CD8-positive, alpha-beta memory T cell (primary cell): ENCODE measurements at places on chromosomes 5 and 9.

GRCh38 chr9:20331095-20331685, 291.1 kb downstream of the MLLT3 start:
- DNase-seq = no peak

DNA sequence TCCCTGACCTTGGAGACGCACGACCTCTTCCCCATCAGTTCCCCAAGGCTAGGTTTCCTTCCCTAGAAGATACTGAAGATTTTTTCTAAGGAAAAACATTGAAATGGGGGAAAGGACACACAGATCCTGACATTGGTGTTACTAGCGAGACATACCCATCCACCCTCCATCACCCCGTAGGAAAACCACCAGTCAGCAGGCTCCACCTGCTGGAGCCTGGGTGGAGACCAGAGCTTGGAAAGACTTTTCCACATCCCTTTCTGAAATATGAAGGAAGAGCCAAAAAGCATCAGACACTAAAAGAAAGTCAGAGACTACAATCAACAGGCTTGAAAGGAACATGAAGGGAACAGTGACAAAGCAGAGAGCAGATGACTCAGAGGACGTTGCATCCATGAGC, 638.0 kb downstream of the IRX1 start:
- DNase-seq = no peak

DNA sequence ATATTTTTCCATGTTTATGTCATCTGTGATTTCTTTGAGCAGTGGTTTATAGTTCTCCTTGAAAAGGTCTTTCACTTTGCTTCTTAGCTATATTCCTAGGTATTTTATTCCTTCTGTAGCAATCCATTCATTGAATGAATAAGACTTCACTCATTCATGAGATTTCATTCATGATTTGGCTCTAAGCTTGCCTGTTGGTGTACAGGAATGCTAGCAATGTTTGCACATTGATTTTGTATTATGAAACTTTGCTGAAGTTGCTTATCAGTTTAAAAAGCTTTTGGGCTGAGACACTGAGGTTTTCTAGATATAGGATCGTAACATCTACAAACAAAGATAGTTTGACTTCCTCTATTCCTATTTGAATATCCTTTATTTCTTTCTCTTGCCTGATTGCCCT, 15.9 kb downstream of the RLN2 start:
- DNase-seq = no peak

GRCh38 chr5:56330806-56331205, 97.7 kb upstream of the ANKRD55 start:
- DNase-seq = no peak

GRCh38 chr9:88593537-88594185, 58.7 kb downstream of the NXNL2 start:
- DNase-seq = peak; percentile 21

DNA sequence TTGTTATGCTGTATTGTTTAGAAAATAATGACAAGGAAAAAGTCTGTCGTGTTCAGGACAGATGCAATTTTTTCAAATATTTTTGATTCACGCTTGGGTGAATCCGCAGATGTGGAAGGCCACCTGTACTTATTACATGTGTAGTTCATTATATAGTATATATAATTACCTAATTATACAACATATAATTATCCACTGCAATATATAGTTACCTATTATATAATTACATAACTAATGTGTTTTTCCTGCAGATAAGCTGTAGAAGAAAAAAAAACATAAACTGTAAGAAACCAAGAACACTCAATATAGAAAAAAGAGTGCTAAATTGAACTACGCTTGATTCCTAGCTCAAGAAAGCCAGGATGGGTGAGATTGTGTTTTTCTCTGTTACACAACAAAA, 93.6 kb upstream of the RANBP3L start:
- DNase-seq = no peak

DNA sequence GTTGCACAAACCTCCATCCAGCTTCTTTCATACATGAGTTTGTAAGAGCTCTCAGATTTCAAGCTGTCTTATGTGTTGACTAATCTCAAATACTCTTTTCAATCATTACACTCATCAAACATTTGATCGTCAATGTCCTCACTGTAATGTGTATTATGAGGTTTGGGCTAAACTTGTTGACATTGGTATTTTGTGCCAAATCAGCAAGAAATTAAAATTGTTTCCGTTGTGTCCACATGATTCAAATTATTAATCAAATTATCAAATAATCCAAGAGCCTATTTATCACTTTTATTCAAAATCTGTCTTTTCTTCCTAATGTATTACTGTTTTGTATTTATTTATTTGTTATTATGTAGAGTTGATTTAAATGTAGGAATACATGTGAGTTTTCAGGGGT, 283.4 kb downstream of the GAS1 start:
- DNase-seq = no peak

- DNase-seq = no peak
Measured at GRCh38 chr5:51411921-51412325, 28.7 kb downstream of the ISL1 start.

DNA sequence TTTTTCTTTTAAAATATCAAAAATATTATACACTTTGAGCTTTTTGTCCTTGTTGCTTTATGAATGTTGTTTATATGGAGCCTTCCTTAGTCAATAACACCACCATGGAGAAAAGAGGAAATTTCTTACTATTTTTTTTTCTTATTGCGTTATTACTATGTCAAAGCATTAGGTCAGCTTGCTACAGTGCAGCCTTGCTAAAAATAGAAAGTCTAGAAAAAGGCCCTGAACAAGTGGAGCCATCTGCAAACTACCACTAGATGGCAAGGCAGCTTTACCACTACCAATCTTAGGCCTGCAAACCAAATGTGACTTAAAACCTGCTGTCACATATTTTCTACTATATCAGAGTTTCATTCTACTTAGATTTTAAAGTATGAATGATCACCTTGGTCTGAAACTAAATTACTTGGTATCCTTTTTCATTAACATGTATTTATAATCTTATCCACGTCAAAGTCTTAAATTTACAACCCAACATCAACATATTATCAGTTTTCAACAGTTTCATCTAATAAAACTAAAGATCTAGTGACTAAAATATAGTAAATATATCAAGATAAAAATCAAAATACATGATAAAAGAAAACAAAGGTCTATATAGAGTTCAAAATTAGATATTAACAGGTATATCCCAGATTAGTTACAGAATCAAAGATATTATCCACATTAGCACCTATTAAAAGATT, 113.1 kb upstream of the ACOT12 start:
- DNase-seq = no peak

DNA sequence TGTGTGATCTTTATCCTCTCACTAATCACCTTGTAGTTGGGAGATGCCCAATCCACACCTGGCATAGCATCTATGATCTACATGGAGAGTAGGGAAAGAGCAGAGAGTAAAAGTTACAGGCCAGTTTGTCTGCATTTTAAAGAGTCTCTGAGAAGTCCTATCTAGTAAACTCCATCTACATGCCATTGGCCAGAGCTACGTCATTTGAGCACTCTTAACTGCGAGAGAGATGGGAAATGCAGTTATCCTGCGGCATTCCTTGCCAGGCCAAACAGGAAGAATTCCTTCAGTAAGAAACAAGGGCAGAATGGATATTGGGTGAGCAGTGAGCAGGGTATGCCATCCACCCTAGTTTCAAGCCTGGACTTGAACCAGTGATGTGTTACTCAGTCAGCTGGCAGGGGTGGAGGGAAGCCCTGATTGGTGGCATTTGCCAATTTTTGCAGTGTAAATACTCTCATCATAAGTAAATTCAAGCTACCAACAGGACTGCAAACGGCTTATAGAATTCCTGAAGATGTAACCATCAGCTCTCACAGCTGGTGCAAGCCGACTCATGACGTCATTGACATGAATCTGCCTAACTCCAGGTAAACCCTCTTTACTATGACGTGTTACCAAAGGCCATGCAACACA, 156.8 kb upstream of the MSX2 start:
- DNase-seq = no peak
